ENCODE measurements at places on chromosomes 6 and 20. TPM values are rescaled to one million over a fixed set of nuclear protein-coding genes. Genes with fewer than 3 reads are reported as not detected.

Gene KHDC1L
- not detected for total RNA-seq

Gene TNFRSF6B
- total RNA-seq = 0.86 TPM

Gene TRAPPC3L
- total RNA-seq = not detected

DNA sequence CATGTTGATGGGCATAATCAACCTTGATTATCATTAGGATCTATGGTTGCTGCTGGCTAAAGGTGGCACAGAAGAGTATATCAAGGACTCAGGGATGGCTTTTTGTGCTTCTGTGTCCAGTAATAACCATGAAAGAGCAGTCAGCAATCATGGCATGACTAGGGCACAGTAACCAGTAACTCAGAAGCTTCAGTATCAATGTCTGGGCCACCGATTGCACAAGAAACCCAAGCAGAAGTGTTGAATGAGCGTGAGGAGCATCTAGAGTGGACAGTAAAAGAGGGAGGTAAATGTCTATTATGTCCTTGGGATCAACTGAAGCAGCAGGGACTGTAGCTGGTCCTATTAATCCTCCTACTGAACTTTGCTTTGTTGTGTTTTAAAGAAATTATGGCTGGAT, 81.5 kb upstream of the F13A1 start:
- DNase-seq = no peak
- no peaks in the 10 kb centered on the region for H3K36me3 ChIP-seq
- no peaks in the 10 kb centered on the region for H3K4me1 ChIP-seq
- H3K27me3 ChIP-seq = no peaks in the 10 kb centered on the region
- no peak overlapping the region for H3K27ac ChIP-seq

- 0 out of 2 replicates have a peak, but pooled peaks cover 4% of the 10 kb centered on the region for H3K4me1 ChIP-seq
- peaks cover 1% of the 10 kb centered on the region for H3K36me3 ChIP-seq
- peak overlapping the region; percentile 95 for H3K4me3 ChIP-seq
- DNase-seq = no peak
- no peaks in the 10 kb centered on the region for H3K27me3 ChIP-seq
- H3K27ac ChIP-seq = no peak overlapping the region
Observed at GRCh38 chr6:30061858-30062458, 893 bp downstream of the POLR1H start.

- H3K4me1 ChIP-seq = no peaks in the 10 kb centered on the region
- DNase-seq = no peak
- H3K27me3 ChIP-seq = no peaks in the 10 kb centered on the region
- no peak overlapping the region for H3K27ac ChIP-seq
- no peak overlapping the region for H3K4me3 ChIP-seq
- H3K36me3 ChIP-seq = no peaks in the 10 kb centered on the region
Observed at GRCh38 chr6:7445101-7445500, 55.5 kb downstream of the RIOK1 start.

GRCh38 chr6:37624606-37625574, 72.8 kb downstream of the MDGA1 start:
- no peaks in the 10 kb centered on the region for H3K4me1 ChIP-seq
- H3K36me3 ChIP-seq = no peaks in the 10 kb centered on the region
- no peak for DNase-seq
- H3K27me3 ChIP-seq = no peaks in the 10 kb centered on the region

Data from H9 (cell line).